ENCODE measurements at places on chromosomes 12 and 14. TPM values are rescaled to one million over a fixed set of nuclear protein-coding genes. Genes with fewer than 3 reads are reported as not detected.

GRCh38 chr12:54415221-54415929 lies 3.7 kb downstream of the ITGA5 start:
- no peak overlapping the region for H3K4me3 ChIP-seq
- H3K36me3 ChIP-seq: peaks cover 16% of the 10 kb centered on the region
- H3K27ac ChIP-seq: no peak overlapping the region
- H3K27me3 ChIP-seq: no peaks in the 10 kb centered on the region
- no peak for DNase-seq

- no peak overlapping the region for H3K27ac ChIP-seq
- no peaks in the 10 kb centered on the region for H3K4me1 ChIP-seq
- no peak for DNase-seq
These were observed 135.3 kb downstream of the NTF3 start for GRCh38 chr12:5567016-5567725.

The TBX3 gene
- 1.4 TPM for total RNA-seq

- peaks cover 13% of the 10 kb centered on the region for H3K4me1 ChIP-seq
- no peak overlapping the region for H3K27ac ChIP-seq
- H3K4me3 ChIP-seq: no peak overlapping the region
- no peak for DNase-seq
- no peaks in the 10 kb centered on the region for H3K27me3 ChIP-seq
- H3K36me3 ChIP-seq: peaks cover 25% of the 10 kb centered on the region
These were observed 25.9 kb downstream of the CD9 start for GRCh38 chr12:6226002-6226678.

The OVCH1 gene
- not detected for total RNA-seq

The SIX6 gene
- total RNA-seq: not detected

The TUNAR gene
- not detected for total RNA-seq

The EXOC5 gene
- 62.4 TPM for total RNA-seq

- H3K4me1 ChIP-seq: peaks cover 46% of the 10 kb centered on the region
- H3K4me3 ChIP-seq: peak overlapping the region; percentile 92
- no peaks in the 10 kb centered on the region for H3K27me3 ChIP-seq
- DNase-seq: peak; percentile 37
- H3K36me3 ChIP-seq: peaks cover 30% of the 10 kb centered on the region
- peak overlapping the region; percentile 78 for H3K27ac ChIP-seq
These were observed 725 bp downstream of the CHPT1 start for GRCh38 chr12:101697930-101698799.

The KLRC2 gene
- total RNA-seq: not detected

The CEBPE gene
- total RNA-seq: not detected

The PLEKHD1 gene
- 0.73 TPM for total RNA-seq

- H3K36me3 ChIP-seq: no peaks in the 10 kb centered on the region
- H3K27ac ChIP-seq: no peak overlapping the region
- H3K4me3 ChIP-seq: no peak overlapping the region
- no peak for DNase-seq
- no peaks in the 10 kb centered on the region for H3K4me1 ChIP-seq
These were observed 666.5 kb downstream of the FLRT2 start for GRCh38 chr14:86196471-86196870.

DNA sequence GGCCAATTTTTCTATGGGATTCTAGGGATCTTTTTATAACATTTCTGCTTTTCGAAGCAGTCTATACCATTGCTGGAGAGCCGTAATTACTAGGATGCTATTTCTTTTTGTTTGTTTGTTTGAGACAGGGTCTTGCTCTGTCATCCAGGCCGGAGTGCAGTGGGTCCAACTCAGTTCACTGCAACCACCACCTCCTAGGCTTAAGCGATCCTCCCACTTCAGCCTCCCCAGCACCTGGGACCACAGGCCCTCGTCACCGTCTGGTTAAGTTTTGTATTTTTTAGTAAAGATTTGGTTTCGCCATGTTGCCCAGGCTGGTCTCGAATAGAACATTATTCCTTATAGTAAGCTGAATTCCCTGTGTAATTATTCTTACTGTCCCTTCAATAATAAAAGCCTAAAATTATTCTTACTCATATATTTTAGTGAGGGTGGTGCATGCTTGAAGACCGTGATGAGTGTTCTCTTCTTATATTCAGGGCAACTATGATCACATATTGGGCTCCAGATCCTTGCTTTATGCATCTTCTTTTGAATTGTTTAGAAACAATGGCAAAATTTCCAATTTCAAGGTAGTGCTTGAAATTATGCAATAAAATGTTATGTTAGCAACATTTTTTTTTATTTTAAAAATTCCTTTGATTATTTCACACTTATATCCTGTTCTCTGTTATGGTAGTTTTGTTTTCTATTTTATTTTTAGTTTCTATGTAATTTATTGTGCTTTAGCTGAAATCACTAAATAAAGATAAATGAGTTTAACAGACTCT lies 66.2 kb downstream of the CRADD start:
- H3K4me3 ChIP-seq: peak overlapping the region; percentile 64
- H3K4me1 ChIP-seq: peaks cover 11% of the 10 kb centered on the region
- H3K27me3 ChIP-seq: no peaks in the 10 kb centered on the region
- no peak overlapping the region for H3K27ac ChIP-seq

The ZNF219 gene
- 20.3 TPM for total RNA-seq

GRCh38 chr14:22311636-22312035 lies 277.4 kb downstream of the DAD1 start:
- DNase-seq: no peak
- H3K27me3 ChIP-seq: no peaks in the 10 kb centered on the region
- no peak overlapping the region for H3K4me3 ChIP-seq
- no peak overlapping the region for H3K27ac ChIP-seq

All from Calu3 (cell line).